ENCODE measurements at places on chromosomes 7 and 10.

- DNase-seq, result no peak
These were observed 30.5 kb upstream of the FBXW4 start for GRCh38 chr10:101725296-101726114.

GRCh38 chr7:148729984-148730733 is 31.5 kb downstream of the CUL1 start:
- no peak for DNase-seq

- no peak for DNase-seq
These were observed 8.7 kb downstream of the ZMIZ2 start for GRCh38 chr7:44757311-44757710.

GRCh38 chr10:114096864-114097263 is 53.2 kb downstream of the ADRB1 start:
- DNase-seq, result no peak
